ENCODE measurements at places on chromosomes 5 and 9.

- no peak for DNase-seq
Observed at GRCh38 chr5:67095346-67096171, 101.0 kb downstream of the CD180 start.

DNA sequence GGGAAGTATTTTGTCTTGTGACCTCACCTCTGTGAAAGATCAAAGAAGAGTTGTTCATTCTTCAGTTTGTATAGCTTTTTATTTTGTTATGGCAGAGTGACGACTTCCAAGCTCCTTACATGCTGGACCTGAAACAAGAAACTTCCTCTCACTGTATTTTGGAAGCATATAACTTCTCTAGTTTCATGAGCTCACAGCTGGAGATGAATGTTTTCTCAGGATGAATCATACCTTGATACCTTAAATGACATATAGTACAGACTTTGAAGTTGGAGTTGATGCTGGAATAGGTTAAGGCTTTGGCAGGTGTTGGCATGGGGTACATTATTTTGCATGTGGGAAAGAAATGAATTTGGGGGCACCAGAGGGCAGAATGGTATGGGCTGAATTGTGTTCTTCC is 112.5 kb downstream of the SLC25A46 start:
- no peak for DNase-seq

- no peak for DNase-seq
Observed at GRCh38 chr9:94031380-94031779, 52.9 kb upstream of the PTPDC1 start.

- DNase-seq = no peak
Observed at GRCh38 chr5:88090506-88090905, 178.1 kb downstream of the TMEM161B start.

DNA sequence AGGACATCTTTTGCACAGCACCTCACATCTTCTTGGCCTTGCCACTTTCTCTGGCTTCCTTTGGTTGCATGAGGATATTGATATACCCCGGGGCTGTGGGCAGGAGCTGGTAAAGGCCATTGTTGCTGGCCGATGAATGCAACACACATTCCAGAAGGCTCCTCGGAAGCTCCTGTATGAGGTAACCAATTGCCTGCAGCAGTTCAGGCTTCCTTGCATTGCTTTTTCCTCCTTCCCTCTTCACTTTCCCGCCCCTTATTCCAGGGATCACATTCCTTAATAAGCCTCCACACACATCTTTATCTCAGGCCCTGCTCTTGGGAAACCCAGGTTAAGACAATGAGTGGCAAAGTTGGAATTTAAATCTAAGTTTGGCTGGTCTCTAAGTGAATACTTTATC is 505.4 kb upstream of the CLINT1 start:
- no peak for DNase-seq

DNA sequence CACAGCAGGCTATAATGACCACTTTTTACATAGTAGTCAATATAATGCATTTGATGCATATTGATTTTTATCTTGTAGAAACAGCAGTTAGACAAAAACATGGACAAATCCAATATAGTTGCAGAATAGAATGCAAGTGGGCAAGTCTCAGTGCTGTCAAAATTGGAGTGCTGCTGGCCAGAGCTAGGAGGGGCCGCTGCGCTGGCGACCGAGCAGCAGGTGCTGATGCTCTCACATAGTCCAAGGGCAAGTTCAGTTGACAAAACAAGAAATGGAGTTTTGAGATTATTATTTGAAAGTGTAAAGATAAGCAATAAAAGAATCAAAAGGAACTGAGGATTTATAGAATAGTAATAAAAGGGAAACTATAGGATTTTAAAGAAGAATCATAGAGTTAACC is 60.6 kb upstream of the CDK20 start:
- DNase-seq = no peak

DNA sequence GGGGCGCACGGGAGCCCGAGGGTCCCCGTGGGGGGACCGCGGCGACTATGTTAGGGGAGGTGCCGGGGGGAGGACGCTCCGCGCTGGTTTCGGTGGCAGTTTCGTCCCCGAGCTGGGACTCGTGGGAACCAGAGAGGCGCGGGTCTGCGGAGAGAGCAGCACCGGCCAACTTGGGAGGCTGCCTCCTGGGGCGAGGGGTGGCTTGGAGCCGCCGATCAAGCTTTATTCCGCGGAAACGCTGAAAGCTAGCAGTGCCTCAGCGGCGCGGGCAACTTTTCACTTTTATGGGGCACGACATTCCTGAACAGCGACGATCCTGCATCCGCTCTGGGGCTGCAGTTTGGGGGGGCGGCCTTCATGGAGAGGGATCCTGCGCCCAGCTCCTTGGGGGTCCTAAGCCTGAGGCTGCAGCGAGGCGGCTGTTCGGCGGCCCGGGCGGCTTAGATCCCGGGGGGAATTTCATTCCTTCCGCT is 369 bp downstream of the OCLN start:
- DNase-seq = no peak

GRCh38 chr5:57887851-57888621 is 405.4 kb upstream of the ACTBL2 start:
- DNase-seq = no peak
